Upper lobe of right lung (tissue), 1 donor: ENCODE measurements at places on chromosomes 2 and 18. TPM values are rescaled to one million over a fixed set of nuclear protein-coding genes. Genes with fewer than 3 reads are reported as not detected.

DNA sequence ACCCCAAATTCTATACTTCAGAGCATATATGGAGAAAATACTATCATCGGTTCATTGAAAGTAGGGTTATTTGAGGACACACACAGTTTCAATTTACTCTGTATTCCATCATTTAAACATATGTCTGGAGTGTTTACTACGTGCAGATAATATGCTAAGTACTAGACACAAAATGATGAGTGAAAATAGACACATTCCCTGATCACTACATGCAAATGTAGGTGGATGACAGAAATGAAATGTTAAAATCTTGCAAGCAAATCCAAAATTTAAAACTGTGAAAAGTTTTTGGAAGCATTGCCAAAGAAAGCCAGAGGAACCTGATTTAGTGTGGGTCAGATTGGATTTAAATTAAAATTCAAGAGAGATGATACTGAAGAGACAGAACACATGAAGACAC is 1106.6 kb downstream of the CBLN2 start:
- H3K4me1 ChIP-seq = no peaks in the 10 kb centered on the region
- H3K27ac ChIP-seq = no peak overlapping the region
- H3K4me3 ChIP-seq = no peak overlapping the region
- no peaks in the 10 kb centered on the region for H3K27me3 ChIP-seq

Gene KANSL1L
- 36.3 TPM for total RNA-seq

- no peak for DNase-seq
- no peaks in the 10 kb centered on the region for H3K27me3 ChIP-seq
- peaks cover 20% of the 10 kb centered on the region for H3K4me1 ChIP-seq
- no peak overlapping the region for H3K27ac ChIP-seq
Measured at GRCh38 chr2:229900012-229900411, 21.8 kb downstream of the TRIP12 start.

- H3K27ac ChIP-seq = no peak overlapping the region
- DNase-seq = no peak
- no peaks in the 10 kb centered on the region for H3K36me3 ChIP-seq
- no peaks in the 10 kb centered on the region for H3K27me3 ChIP-seq
Measured at GRCh38 chr2:22952656-22953225, 432.2 kb upstream of the KLHL29 start.

DNA sequence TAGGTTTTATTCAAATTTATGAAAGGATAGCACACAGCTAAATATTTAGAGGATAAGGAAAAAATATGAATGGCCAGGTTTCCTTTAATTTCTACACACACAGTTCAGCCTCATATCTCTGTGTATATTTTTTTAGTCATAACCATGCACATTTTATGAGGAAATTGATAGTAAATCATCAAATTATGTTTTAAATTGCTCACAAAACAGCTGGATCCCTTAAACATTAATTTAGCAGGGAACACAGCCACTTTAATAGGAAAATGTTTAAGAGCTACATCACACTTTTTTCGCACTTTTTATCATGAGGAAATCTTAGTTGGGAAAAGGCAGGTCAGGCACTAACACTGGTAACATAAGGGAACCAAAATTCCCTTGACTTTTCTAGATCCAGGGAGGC is 65.4 kb downstream of the PDE1A start:
- H3K27ac ChIP-seq = no peak overlapping the region
- H3K36me3 ChIP-seq = no peaks in the 10 kb centered on the region
- no peak overlapping the region for H3K4me3 ChIP-seq

DNA sequence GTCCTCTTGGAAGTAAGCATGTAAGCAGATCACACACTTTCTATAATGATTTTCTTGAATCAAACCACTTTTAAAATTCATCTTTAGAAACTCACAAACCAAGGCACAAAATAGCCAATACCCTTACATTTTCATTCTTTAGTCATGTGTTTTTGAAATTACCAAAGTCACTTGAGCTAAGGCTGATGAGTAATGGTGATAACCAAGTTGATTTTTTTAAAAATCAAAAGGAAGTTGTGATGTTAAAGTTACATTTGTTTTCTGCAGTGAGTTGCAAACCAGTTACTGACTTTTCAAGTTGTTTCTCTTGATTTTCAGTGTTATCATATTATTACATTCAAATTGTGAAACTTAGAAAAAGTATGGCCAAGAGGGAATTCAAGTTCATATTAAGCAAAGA is 21.5 kb upstream of the IL18RAP start:
- no peak overlapping the region for H3K4me3 ChIP-seq
- no peak for DNase-seq

GRCh38 chr18:48663096-48663930 is 124.5 kb downstream of the CTIF start:
- peaks cover 19% of the 10 kb centered on the region for H3K4me1 ChIP-seq
- H3K4me3 ChIP-seq = no peak overlapping the region
- peak; percentile 29 for DNase-seq
- no peaks in the 10 kb centered on the region for H3K27me3 ChIP-seq
- H3K36me3 ChIP-seq = no peaks in the 10 kb centered on the region

Gene RAB27B
- 22.2 TPM for total RNA-seq

- H3K36me3 ChIP-seq = no peaks in the 10 kb centered on the region
- no peak for DNase-seq
- no peaks in the 10 kb centered on the region for H3K4me1 ChIP-seq
- H3K27ac ChIP-seq = no peak overlapping the region
- no peaks in the 10 kb centered on the region for H3K27me3 ChIP-seq
- H3K4me3 ChIP-seq = no peak overlapping the region
Measured at GRCh38 chr2:172905937-172906811, 169.5 kb upstream of the MAP3K20 start.

Gene SLC9A4
- total RNA-seq = not detected

Gene TXNDC9
- total RNA-seq = 21.9 TPM

- H3K27ac ChIP-seq = no peak overlapping the region
- no peaks in the 10 kb centered on the region for H3K4me1 ChIP-seq
- peaks cover 56% of the 10 kb centered on the region for H3K36me3 ChIP-seq
- DNase-seq = no peak
- H3K4me3 ChIP-seq = no peak overlapping the region
- no peaks in the 10 kb centered on the region for H3K27me3 ChIP-seq
Measured at GRCh38 chr2:43941359-43941758, 54.4 kb downstream of the LRPPRC start.

GRCh38 chr18:79496237-79496977 is 100.7 kb downstream of the NFATC1 start:
- H3K27ac ChIP-seq = no peak overlapping the region
- no peak overlapping the region for H3K4me3 ChIP-seq
- H3K27me3 ChIP-seq = no peaks in the 10 kb centered on the region
- DNase-seq = peak; percentile 55
- no peaks in the 10 kb centered on the region for H3K4me1 ChIP-seq

- H3K4me1 ChIP-seq = no peaks in the 10 kb centered on the region
- H3K27me3 ChIP-seq = no peaks in the 10 kb centered on the region
- peak overlapping the region; percentile 72 for H3K27ac ChIP-seq
- H3K36me3 ChIP-seq = no peaks in the 10 kb centered on the region
Measured at GRCh38 chr18:77870199-77870598, 620.6 kb downstream of the GALR1 start.

- H3K4me3 ChIP-seq = no peak overlapping the region
- H3K27ac ChIP-seq = no peak overlapping the region
- no peaks in the 10 kb centered on the region for H3K27me3 ChIP-seq
- DNase-seq = no peak
- H3K36me3 ChIP-seq = no peaks in the 10 kb centered on the region
Measured at GRCh38 chr2:120779781-120780283, 44.2 kb downstream of the GLI2 start.

- H3K4me3 ChIP-seq = no peak overlapping the region
- H3K27ac ChIP-seq = no peak overlapping the region
- H3K27me3 ChIP-seq = no peaks in the 10 kb centered on the region
- no peaks in the 10 kb centered on the region for H3K4me1 ChIP-seq
- no peak for DNase-seq
Measured at GRCh38 chr2:4791488-4791887, 900.7 kb upstream of the SOX11 start.

GRCh38 chr2:122191331-122191730 is 435.9 kb downstream of the TSN start:
- no peak overlapping the region for H3K27ac ChIP-seq
- no peak for DNase-seq
- H3K4me3 ChIP-seq = no peak overlapping the region
- H3K4me1 ChIP-seq = no peaks in the 10 kb centered on the region

- H3K4me3 ChIP-seq = no peak overlapping the region
- no peaks in the 10 kb centered on the region for H3K4me1 ChIP-seq
- no peaks in the 10 kb centered on the region for H3K27me3 ChIP-seq
- no peak for DNase-seq
- no peaks in the 10 kb centered on the region for H3K36me3 ChIP-seq
Measured at GRCh38 chr2:119265693-119266066, 42.0 kb downstream of the STEAP3 start.

- H3K4me1 ChIP-seq = no peaks in the 10 kb centered on the region
- H3K4me3 ChIP-seq = no peak overlapping the region
- DNase-seq = no peak
- H3K36me3 ChIP-seq = no peaks in the 10 kb centered on the region
- no peaks in the 10 kb centered on the region for H3K27me3 ChIP-seq
Measured at GRCh38 chr2:29487967-29488555, 372.8 kb downstream of the CLIP4 start.

DNA sequence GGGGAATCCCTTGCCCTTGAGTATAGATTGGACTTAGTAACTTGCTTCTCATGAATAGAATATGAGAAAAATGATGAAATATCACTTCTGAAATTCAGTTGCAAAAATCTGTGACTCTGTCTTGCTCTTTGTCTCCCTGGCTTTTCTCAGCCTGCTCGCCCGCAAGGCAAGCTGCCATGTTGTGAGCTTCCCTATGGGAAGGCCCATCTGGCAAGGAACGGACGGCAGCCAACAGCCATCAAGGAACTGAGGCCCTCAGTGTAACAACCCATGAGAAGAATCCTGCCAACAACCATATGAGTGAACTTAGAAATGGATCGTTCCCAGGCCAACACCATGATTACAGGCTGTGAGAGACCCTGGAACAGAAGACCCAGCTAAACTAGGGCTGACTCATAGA is 58.4 kb upstream of the PGAP1 start:
- no peak for DNase-seq
- H3K27me3 ChIP-seq = no peaks in the 10 kb centered on the region
- no peak overlapping the region for H3K27ac ChIP-seq
- H3K4me1 ChIP-seq = peaks cover 14% of the 10 kb centered on the region
- no peak overlapping the region for H3K4me3 ChIP-seq
- no peaks in the 10 kb centered on the region for H3K36me3 ChIP-seq

DNA sequence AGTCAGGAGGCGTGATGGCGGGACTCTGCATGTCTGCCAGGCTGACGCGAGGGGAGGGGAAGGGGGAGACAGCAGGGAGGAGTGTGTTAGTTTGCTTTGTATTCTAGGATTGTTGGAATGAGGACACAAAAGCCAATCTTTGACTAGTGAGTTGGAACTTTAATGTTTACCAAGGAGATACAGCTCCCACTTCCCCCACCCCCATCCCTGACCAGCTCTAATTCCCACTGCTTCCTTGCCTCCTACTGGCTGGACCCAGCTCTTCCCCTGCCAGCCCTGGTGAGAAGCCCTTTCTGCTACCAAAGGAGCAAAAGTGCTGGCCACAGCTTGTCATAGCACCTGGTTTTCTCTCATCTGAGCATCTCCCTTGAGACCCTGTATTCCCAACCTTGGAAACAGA is 84.5 kb downstream of the CELF4 start:
- H3K4me3 ChIP-seq = no peak overlapping the region
- no peaks in the 10 kb centered on the region for H3K36me3 ChIP-seq
- DNase-seq = no peak
- peaks cover 28% of the 10 kb centered on the region for H3K27me3 ChIP-seq

DNA sequence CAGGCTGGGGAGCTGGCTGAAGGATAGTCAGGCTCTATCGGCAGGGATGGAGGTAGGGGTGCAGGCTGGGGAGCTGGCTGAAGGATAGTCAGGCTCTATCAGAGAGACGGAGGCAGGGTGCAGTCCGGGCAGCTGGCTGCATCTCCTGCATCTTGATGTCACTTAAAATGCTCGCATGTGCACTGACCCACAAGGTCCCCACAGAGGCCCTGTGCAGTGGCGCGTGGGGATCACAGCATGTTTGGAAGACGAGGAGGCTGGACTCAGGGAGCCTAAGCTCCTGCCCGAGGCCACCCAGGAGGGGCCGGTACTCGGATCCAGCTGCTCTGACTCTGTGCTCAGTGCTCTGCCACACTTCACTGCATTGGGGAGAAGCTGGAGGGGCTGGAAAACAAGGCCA is 189.0 kb upstream of the HDAC4 start:
- H3K4me3 ChIP-seq = no peak overlapping the region
- DNase-seq = peak; percentile 46
- H3K27ac ChIP-seq = no peak overlapping the region

- H3K4me3 ChIP-seq = peak overlapping the region; percentile 79
- H3K27me3 ChIP-seq = no peaks in the 10 kb centered on the region
- peak overlapping the region; percentile 96 for H3K27ac ChIP-seq
- H3K36me3 ChIP-seq = no peaks in the 10 kb centered on the region
Measured at GRCh38 chr2:222862106-222862908, 1.5 kb downstream of the ACSL3 start.
